ENCODE measurements at places on chromosomes 11 and 22.

DNA sequence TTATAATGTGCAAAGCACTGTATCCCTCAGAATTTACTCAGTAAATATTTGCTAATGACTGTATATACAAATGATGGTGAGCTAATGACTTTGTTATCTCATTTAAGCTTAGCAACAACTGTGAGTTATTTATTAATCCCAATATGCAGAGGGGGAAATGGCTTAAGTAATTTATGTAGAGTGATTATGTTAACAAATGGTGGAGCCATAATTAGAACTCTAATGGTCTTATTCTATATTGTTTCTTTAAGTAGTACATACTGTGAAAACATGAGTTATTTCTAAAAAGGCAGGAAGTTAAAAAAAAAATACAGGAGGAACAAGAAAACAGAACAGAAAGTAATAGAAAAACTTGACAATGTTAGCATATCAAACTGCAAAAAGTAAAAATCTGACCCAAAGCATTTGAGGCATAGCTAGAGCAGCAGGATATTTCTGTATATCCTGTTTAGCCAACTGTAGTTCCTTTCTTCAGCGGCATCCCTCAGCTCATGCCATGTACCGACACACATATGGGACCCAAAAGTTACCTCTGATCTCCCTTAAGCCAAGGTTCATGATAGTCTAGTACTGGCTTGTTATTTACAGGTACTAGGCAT, 94.2 kb downstream of the FCHSD2 start:
- DNase-seq = peak; percentile 83

DNA sequence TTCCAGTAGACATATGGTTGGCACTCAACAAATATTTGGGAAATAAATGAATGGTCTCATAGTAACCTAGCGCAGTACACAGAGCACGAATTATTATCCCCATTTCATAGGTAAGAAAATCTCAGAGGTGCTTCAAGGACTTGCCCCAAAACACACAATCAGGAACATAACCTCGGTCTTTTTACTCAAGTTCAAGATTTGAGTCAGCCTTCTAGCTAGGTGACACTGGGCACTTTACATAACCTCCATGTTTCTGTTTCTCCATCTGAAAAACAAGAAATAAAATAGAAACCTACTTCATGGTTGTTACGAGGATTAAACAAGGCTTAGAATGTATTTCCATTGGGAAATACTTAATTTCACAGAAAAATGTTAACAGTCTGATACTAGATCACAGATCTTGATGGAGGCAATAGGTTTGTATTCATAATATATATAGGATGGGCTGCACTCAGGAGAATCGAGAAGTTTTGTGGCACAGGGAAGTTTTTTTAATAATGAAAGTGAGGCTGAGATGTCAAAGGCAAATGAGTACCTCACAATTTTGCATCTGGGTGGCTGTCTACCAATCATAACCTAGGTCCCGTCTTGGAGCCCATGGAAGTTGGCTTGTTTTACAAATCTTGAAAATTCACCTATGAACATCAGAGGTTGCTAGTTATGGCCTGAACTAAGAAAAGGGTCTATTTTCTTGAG, 147.4 kb upstream of the ZC3H12C start:
- no peak for DNase-seq

DNA sequence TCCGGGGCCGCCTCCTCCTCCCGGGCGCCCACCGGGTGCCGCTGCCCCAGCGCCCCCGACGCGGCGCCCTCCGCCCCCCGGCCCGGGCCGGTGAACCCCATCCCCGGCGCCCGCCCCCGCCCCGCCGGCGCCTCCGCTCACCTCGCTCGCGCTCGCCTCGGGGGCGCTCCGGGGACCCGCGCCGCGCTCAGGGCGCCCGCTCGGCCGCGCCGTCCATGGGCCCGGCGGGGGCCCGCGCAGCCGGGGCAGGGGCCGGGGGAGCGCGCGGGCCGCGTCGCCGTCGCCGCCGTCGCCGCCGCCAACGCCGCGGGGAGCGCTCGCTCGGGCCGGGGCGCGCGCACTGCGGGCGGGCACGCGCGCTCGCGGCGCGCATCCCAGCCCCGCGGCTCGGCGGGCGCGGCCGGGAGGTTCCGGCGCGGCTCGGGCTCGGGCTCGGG, 293 bp downstream of the DUSP8 start:
- no peak for DNase-seq

DNA sequence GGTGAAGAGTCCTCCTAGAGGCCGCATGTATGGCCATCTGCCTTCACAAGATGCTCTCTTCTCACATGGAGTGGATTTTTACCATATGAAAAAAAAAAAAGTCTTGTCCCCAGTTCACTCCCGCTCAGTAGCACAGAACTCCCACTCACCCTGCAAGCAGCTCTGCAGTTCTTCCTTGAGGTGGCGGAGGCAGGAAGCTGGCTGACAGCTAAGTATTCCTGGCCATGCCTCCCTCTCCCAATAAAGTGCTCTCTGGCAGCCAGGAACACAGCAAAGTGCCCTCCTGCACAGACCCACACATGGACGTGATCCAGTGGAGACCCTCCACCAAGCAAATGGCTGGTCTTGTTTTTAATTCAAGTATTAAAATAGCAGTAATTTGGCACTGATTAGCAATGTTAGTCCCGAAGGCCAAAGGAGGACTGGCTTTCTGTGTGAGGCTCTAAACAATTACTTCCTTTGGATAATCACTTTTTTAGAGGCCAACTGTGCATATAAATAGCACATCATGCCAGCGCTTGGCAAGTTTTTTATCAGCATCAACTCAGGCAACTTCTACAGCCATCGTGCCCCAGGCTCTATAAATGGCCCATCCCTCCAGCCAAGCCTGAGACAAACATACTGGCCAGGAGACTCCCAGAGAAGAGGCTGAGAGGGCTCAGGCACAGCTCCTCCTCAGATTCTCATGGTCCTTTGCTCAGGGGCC, 413.6 kb downstream of the OPCML start:
- DNase-seq = no peak

GRCh38 chr11:19647816-19648215, 64.8 kb upstream of the NAV2 start:
- DNase-seq = no peak

Data from NCI-H2081 (cell line).